ENCODE measurements at places on chromosomes 1 and 21.

DNA sequence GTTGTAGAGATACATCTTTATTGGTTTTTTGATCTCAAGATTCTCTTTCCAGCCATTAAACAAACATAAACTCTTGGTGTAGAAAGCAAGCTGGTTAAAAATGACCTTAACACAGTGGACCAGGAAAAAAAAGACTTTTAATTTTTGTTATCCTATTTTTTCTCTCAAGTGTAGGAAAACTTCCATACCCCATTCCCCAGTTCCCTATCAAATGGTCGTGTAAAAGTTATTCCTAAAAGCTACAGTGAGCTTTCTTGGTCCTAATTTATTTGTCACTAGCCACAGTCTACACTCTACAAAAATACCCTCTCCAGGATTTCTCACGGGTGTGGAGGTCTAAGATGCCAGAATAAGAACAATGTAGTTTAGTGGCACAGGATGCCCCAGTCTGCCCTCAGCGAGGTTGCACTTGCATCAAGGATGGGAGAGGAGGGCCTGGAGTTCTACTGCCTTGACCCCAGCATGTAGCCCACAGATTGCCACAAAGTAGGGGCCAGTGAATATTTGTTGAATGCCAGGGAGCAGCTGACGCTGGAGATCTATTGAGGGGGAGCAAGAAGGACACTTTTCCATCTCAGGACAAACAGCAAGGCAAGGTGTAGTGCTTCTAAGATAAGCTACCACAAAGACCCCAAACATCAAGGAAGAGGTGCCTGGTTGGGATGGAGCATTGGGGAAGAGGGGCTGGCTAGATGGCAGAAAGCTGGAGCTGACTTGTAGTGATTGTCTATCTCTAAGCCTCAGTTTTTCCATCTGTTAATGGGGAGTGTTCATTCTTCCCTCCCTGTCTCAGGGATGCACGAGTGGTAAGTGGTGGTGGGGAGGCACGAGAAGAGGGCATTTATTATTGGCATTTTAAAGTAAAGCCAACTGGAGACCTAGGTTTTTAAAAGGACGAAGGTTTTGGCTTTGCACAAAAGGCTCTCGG lies 1.8 kb downstream of the MYCL start:
- no peak for DNase-seq

- DNase-seq: peak; percentile 4
Measured at GRCh38 chr1:55338448-55338820, 123.3 kb upstream of the USP24 start.

- DNase-seq: no peak
Measured at GRCh38 chr1:155794605-155795245, 62.3 kb downstream of the GON4L start.

GRCh38 chr1:9505143-9505542 lies 34.1 kb upstream of the SLC25A33 start:
- no peak for DNase-seq

DNA sequence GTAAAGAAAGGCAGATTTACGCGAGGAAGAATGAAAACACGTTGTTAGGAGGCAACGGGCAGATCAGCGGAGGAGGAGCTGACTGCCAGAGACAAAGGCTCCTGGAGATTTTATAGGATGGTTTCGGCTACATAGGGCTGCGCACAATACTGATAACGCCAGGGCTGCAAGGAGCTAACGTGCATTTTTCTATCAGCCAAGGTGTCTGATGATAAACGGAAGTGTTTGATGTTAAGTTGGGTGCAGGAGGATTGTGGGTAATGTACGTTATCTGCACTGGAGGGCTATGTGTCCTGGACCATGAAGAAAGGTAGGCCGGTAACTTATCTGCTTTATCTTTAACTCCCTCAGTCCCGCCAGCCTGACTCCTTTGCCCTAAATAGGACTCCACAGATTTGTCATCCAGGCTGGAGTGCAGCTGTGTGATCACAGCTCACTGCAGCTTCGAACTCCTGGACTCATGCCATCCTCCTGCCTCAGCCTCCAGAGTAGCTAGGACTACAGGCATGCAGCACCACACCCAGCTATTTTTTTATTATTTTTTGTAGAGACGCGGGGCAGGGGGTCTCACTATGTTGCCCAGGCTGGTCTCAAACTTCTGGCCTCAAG lies 29.6 kb downstream of the SETD4 start:
- DNase-seq: no peak

DNA sequence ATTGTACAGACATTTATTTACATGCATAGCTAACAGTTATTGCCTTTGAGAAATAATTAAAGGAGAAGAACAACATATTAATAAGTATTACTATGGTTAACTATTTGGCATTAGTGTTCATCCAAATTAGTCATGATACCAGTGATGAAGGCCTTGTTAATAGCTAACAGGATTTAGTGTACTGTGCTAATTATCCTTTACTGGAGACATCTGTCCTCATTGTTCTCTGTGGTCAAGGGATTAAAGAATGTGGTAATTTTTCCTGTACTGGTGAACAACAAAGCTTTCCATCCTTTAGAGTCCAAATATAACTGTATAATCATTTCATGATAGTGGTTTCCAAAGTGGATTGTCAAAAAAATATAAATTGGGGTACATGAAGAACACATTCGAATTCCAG lies 103.9 kb downstream of the ADGRL4 start:
- DNase-seq: no peak

GRCh38 chr1:25642574-25643108 lies 26.1 kb downstream of the MAN1C1 start:
- DNase-seq: peak; percentile 55

DNA sequence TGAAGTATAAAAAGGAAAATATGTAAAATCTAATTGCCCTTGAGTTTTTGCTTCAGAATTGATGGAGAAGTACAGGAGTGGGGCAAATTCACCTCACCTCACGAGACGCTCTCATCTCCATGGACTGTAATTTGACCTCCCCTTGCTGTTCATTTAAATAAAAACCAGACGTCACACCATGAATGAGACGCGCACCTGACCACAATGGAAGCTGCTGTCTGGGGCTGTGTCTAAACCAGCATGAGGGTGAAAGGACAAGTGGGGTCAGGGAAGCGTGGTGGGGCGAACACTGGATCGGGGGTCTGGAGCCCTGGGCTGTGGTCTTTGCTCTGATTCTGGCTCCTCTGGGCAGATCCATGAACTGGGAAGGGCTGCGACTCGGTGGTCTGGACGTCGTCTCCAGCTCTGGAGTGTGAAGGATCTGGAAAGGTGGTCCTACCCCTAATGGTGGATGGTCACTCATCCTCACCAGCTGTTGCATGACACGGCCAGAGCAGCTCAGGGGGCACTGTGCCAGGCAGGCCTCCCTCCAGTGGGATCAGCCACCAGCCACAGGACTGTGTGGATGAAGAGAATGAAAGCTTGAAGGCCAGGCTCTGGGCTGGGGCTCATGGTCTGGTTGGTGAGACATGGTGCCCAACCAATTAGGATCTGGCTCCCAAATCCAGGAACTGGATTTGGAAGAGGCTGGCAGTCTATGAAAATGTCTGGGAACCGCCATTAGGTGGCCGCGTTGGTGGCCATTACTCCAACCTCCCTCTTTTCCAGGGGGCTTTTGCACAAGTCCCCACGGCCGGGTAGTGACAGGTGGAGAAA lies 728.6 kb downstream of the PTPRU start:
- DNase-seq: no peak

DNA sequence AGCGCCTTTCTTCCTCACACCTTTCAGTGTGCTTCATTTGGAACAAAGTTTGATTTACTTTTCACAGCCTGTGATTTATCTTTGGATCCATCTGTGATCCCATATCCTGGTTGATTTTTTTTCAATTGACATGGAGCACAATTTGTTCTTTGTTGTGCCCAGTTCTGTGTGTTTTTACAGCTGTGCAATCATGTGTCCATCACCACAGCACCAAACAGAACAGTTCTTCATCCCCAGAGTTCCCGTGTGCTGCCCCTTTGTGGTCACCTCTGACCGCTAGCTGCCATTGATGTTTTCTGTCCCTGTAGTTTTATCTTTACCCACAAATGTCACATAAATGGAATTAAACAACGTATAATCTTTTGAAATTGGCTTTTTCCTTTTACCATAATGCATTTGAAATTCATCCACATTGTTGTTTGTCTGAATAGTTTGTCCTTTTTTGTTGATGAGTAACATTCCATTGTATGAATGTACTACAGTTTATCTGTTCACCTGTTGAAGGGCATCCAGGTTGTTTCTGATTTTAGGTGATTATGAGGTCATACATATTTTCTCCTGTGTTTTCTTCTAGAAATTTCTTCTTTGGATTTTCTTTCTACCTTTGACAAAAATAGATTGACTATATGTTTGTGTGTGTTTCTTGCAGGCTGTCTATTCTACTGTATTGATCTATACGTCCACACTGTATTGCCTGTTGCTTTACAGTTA lies 17.4 kb downstream of the MIGA1 start:
- DNase-seq: no peak

- no peak for DNase-seq
Measured at GRCh38 chr1:67564193-67564592, 120.8 kb upstream of the GADD45A start.

DNA sequence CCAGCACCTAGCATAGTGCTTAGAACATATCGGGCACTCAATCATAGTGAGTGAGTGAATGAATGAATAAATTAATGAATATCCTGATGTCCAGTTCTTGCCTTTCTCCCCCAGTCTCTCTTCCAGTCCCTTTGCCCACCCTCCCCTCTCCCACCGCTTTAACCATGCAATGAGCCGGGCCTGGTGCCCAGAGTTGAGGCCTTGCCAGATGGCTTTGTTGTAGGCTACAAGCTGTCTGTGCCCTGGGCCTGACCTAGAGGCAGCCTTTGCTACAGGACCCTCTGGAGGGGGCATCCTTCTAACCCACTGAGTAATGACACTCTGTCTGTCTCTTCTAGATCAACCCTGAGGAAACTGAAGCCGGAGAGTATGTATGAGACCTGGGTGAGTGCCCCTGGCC lies 6.9 kb downstream of the CASQ1 start:
- DNase-seq: no peak
